ENCODE measurements at places on chromosomes 6 and 20.

DNA sequence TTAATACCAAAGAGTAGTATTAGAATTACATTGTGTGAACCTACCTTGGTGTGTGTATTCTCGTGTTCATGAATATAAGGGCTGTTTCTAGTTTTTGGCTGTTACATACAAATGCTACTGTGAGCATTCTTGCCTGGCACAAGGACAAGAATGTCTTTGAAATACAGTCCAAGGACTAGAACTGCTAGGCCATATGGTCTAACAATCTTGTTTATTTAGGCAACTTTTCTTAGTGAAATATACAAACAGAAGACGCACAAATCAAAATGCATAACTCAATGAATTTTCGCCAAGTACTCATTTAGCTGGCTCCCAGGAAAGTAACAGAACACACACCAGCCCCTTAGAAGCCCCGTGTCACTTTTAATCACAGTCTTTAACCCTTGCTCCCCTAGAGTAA, 28.5 kb downstream of the KDM1B start:
- DNase-seq = no peak

- no peak for DNase-seq
These were observed 59.3 kb upstream of the STMND1 start for GRCh38 chr6:17042422-17043147.

DNA sequence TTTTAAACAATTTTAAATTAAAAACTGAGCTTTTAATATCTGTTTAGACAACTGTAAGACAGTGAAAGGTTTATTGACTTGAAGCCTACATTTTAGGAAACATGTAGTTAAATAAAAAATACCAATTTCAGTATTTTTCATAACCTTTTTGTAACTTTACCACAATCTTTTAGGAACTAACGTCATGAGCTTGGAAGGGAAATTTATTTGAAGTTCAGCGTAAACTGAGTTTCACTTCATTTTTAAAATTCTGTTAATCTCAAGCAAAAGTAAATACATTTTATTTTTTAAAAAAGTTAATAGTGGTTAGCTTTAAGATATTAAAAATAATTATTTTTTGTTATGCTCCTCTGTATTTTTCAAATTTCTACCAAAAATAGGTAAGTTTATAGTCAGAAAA, 5.5 kb downstream of the CST7 start:
- DNase-seq = no peak

- DNase-seq = no peak
These were observed 229.0 kb downstream of the FOXC1 start for GRCh38 chr6:1838604-1839213.

DNA sequence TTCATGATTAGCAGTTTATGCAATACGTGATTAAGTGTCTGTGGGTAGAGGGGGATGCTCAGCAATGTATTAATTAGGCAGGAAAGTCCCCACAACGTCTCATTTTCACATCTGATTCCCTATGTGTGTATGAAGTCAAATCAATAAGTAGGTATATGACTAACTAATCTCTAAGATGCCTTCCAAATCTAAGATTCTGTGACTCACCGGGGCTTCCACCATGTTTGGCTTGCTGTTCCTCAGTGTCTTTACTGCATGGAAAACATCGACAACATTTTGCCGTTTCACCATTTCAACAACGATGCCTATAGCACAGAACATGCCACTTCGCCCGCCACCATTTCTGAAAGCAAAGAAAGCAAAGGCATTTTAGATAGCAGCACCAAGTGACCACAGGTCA, 72.0 kb upstream of the THEMIS start:
- DNase-seq = no peak

DNA sequence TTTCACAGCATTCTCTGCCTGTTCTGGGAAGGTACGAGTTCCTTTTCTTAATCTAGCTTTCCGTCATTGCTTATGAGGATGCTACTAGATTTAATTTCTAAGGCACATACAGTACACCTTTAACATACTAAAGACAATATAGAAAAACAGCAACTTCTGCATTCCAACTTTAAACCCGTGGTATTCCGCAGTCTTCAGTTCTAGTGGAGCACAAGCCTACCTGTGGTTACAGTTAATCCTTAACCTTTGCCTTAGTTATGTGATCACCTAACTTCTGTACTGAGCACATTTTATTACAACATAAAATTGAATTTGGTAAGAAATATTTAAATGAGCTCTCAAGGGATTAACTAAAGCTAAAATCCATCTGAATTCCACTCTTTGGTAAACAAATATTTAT, 289.5 kb downstream of the BTBD9 start:
- no peak for DNase-seq

GRCh38 chr6:150227281-150227680, 84.4 kb downstream of the PPP1R14C start:
- DNase-seq = no peak

GRCh38 chr20:17418737-17419136, 112.4 kb downstream of the BFSP1 start:
- no peak for DNase-seq

GRCh38 chr20:63701329-63702035, 5.0 kb downstream of the TNFRSF6B start:
- DNase-seq = no peak

- no peak for DNase-seq
These were observed 54.1 kb downstream of the PLAGL1 start for GRCh38 chr6:143953922-143954321.

DNA sequence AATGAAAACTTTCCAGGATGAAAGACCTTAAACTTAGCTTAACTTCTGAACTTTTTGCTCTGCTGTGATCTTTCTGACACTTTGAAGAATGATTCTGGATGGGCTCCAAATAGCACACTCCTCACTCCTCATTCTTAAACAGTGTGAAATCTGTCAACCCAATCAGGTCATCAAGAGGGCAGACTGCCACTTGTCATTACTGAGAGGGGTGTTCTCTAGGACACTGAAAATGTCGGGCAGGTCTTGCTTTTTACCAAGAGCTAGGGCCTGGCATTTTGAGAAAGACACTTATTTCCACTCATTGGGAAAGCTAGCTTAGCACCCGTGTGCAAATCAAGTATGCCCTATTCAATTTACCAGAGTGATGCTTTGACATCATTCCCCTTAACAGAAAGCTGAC, 122.2 kb downstream of the MTFR2 start:
- DNase-seq = no peak

DNA sequence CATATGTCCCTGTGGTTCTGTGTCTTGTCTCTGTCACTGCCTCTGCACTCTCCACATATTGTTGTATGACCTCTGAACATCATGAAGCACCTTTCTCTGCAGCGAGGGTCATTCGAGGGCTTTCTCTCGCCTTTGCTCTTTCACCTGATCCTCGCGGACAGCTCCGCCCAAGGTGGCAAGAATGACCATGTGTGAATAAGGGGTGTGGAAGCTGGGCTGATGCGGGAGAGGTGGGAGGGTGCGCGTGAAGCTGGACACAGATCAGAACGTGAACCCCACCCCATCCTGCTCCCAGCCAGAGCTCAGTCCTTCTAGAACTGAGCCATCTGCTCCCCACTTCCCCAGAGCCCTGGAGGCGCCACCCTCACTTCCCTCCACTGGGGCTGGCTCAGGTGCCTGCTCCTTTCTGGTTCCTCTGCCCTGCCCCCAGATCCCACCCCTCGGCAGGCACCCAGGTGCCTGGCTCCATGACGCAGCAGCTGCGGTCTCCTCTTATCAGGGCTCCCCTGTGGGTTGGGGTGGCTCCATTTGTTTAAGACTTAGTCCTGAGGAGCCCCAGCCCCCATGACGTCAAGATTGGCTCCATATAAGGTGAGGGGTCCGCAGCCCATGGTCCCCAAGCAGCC, at the start of gene MUCL3:
TSS of gene MUCL3 (plus strand) at position 613 of the 626 bp plus-strand sequence. CDS start 27 bp downstream, outside the sequence.
- DNase-seq = no peak

GRCh38 chr20:63517376-63518309, 2.9 kb upstream of the PPDPF start:
- no peak for DNase-seq

DNA sequence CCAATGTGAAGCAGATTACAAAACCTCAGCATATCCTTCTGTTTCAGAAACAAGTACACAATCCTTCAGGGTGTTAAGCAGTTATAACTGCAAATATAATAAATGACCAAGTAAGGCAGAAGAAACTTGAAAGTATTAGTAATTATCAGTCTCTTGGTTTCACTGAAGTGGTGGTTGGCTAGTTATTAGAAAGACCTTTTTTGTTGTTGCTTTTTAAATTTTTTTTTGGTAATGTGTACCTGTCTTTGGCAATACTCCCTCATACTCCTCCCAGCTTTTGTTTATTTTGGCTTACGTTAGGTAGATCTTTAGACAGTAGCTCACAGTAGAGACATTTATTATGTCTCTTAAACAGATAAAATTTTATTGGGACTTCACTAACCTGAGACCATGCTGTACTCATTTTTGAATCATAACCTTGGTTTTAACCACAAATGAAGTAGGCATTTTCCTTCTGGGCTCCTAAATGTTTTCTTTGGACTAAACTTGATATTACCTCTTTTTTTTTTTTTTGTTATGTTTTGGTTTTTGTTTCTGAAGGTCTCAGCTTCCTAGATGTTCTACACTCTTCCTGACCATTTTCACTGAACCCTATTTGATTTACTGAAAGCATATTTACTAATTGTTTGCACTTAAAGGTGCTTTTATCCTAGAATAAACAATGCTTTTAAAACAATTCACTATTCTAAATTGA, 6.4 kb downstream of the CD2AP start:
- no peak for DNase-seq

DNA sequence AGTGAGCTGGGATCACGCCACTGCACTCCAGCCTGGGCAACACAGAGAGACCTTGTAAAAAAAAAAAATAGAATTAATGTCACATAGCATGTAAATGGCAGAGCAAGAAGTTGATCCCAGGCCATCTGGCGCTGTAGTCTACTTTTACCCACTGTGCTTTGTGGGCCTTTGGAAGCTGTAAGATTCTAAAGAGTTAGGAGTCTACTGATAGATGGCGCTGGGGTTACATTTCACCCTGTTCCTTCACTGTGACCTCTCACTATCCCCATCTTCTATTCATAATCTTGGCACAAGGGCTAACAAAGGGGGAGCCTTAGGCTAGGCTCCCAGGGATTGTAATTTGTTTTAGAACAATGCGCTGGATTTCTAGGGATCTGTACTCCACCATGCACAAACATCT, 24.4 kb downstream of the SIRPD start:
- DNase-seq = no peak

- no peak for DNase-seq
These were observed 150.7 kb downstream of the DLL1 start for GRCh38 chr6:170140129-170140528.

- no peak for DNase-seq
These were observed 58.0 kb downstream of the MYH7B start for GRCh38 chr20:35013421-35014411.

GRCh38 chr6:38396209-38396608, 243.5 kb downstream of the BTBD9 start:
- no peak for DNase-seq

All from effector CD8-positive, alpha-beta T cell (primary cell).